ENCODE measurements at places on chromosomes 2 and 18. TPM values are rescaled to one million over a fixed set of nuclear protein-coding genes. Genes with fewer than 3 reads are reported as not detected.

DCDC2C gene
- not detected for total RNA-seq

RTP5 gene
- not detected for total RNA-seq

NDC80 gene
- 0.55 TPM for total RNA-seq

SULT1C4 gene
- total RNA-seq = 0.92 TPM

ACVR1C gene
- total RNA-seq = 3.9 TPM

GPR45 gene
- not detected for total RNA-seq

DNA sequence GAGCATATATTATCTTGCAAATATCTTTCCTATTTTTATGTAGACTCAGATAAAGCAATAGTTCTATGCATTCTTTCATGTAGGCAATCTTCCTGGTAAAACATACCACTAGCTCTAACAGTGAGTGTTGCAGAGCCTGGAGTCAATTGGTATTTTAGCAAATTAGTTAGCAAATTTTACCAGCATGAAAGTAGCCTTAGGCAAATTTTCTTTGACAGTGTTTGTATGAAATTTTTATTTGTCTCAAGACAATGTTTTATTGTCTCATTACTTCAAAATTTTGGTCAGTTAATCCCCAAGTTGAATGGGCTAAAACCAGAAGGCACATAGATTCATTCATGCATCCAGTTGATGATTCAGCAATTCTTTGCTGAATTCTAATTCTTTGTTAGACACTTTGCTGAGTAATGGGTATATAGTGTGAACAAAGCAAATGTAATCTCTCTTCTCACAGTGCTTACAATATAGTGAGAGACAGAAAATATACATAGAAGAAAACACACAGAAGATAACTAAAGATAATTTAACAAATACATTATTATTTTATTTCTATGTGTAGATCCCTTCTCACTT lies 27.1 kb downstream of the SLC38A11 start:
- no peak overlapping the region for H3K27ac ChIP-seq
- H3K27me3 ChIP-seq = no peaks in the 10 kb centered on the region
- no peak for DNase-seq
- H3K4me3 ChIP-seq = no peak overlapping the region

DNA sequence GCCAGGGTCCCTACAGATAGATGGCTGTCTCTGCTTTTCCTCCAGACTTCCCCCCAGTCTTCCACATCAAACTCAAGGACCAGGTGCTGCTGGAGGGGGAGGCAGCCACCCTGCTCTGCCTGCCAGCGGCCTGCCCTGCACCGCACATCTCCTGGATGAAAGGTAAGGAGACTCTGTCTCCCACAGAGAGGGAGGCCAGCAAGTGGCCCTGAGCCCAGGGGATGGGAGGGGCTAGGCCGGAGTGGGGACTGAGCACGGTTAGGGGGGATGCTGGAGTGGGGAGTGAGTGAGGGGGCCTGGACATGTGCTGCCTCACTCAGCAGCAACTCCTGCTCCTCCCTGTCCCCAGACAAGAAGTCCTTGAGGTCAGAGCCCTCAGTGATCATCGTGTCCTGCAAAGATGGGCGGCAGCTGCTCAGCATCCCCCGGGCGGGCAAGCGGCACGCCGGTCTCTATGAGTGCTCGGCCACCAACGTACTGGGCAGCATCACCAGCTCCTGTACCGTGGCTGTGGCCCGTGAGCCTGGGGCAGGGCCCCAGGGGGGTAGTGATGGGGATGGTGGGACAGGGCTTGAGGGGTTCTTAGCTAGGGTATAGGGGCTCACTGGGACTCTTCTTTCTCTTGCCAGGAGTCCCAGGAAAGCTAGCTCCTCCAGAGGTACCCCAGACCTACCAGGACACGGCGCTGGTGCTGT lies 10.4 kb upstream of the GMPPA start:
- peaks cover 20% of the 10 kb centered on the region for H3K27me3 ChIP-seq
- H3K4me1 ChIP-seq = no peaks in the 10 kb centered on the region
- H3K27ac ChIP-seq = no peak overlapping the region
- DNase-seq = no peak

DNA sequence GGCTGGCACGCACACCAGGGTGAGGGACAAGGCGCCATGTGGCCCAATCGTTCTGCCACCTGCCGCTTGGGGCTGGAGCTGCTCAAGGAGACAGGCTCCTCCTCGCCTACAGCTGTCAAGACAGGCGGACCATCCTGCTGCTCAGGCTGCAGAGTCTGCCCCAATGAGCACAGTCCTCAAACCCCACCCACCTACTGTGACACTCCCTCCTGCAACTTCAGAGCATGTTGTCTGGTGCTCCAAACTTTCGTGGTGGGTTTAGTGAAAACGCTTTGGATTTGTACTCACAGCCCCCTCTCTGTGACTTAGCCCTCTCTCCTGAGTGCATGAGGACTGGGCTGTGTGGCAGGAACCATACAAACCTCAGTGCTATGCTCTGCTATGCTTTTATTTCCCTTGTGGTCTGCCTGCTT lies 23.2 kb upstream of the SLC35F6 start:
- no peaks in the 10 kb centered on the region for H3K27me3 ChIP-seq
- no peak for DNase-seq
- H3K4me1 ChIP-seq = no peaks in the 10 kb centered on the region
- no peaks in the 10 kb centered on the region for H3K36me3 ChIP-seq
- no peak overlapping the region for H3K27ac ChIP-seq
- no peak overlapping the region for H3K4me3 ChIP-seq

- no peak overlapping the region for H3K27ac ChIP-seq
- no peaks in the 10 kb centered on the region for H3K27me3 ChIP-seq
- no peak for DNase-seq
- no peaks in the 10 kb centered on the region for H3K4me1 ChIP-seq
- H3K36me3 ChIP-seq = no peaks in the 10 kb centered on the region
- H3K4me3 ChIP-seq = no peak overlapping the region
Measured at GRCh38 chr2:156908825-156909224, 348.7 kb upstream of the GALNT5 start.

DNA sequence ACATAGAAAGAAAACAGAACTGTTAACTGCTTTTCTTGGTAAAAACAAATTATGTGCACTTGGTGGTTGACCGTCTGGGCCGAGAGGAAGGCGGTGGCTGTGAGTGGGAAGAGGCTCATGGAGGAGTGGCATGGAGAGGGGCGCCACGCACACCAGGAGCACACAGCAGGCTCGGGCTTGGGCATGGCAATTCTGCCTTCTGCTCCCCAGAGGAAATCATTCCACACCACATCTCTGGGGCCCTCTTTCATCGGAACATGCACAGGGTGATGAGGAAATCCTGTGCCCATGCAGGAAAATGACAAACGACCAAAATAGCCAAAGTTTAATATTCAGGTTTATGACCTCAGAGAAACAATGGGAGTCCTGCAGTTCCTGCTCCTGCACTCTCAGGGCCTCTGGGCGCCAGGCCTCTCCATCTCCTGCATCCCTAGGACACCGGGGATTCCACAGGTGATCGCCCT lies 26.4 kb downstream of the WDFY1 start:
- H3K27ac ChIP-seq = no peak overlapping the region
- no peak for DNase-seq
- no peaks in the 10 kb centered on the region for H3K4me1 ChIP-seq
